Regular cardiac myocyte (primary cell): ENCODE measurements at places on chromosomes 16 and 17. TPM values are rescaled to one million over a fixed set of nuclear protein-coding genes. Genes with fewer than 3 reads are reported as not detected.

The COX10 gene
- 11.6 and 13.6 TPM in 2 replicates for total RNA-seq

The TMEM132E gene
- total RNA-seq, result under 0.01 TPM in 1 of 2 replicates, not detected in the other

The TNFSF12 gene
- total RNA-seq, result 3.6 and 14.1 TPM in 2 replicates

The MSLN gene
- under 0.01 TPM in 1 of 2 replicates, not detected in the other for total RNA-seq

The CCDC40 gene
- 2.5 and 2.7 TPM in 2 replicates for total RNA-seq

The C16orf96 gene
- under 0.01 TPM in 2 replicates for total RNA-seq

The CMTM1 gene
- total RNA-seq, result 2.1 and 2.5 TPM in 2 replicates

The CD300LB gene
- not detected in 2 replicates for total RNA-seq

The PRSS33 gene
- total RNA-seq, result not detected in 2 replicates

The KCNJ2 gene
- 3.9 and 7.3 TPM in 2 replicates for total RNA-seq

The CCL3 gene
- 0.56 TPM in 1 of 2 replicates, not detected in the other for total RNA-seq

The SPHK1 gene
- 63.7 and 160 TPM in 2 replicates for total RNA-seq

The NPTX1 gene
- total RNA-seq, result 5.6 and 8.4 TPM in 2 replicates

The RPTOR gene
- 16.6 and 19.7 TPM in 2 replicates for total RNA-seq

The GDPD3 gene
- 0.56 and 0.77 TPM in 2 replicates for total RNA-seq

The TSR1 gene
- total RNA-seq, result 66.0 and 100 TPM in 2 replicates

The RGS11 gene
- 0.38 and 2.3 TPM in 2 replicates for total RNA-seq

The LITAFD gene
- not detected in 2 replicates for total RNA-seq

The ZP2 gene
- total RNA-seq, result not detected in 2 replicates

The RBFOX1 gene
- not detected in 2 replicates for total RNA-seq

The BAIAP3 gene
- 0.38 and 0.56 TPM in 2 replicates for total RNA-seq

The ATP1B2 gene
- not detected in 2 replicates for total RNA-seq

The SLC5A2 gene
- total RNA-seq, result under 0.01 and 0.19 TPM in 2 replicates

The KRTAP1-5 gene
- total RNA-seq, result 1.9 and 5.1 TPM in 2 replicates

The RBBP6 gene
- total RNA-seq, result 12.5 and 15.8 TPM in 2 replicates

The SLFN14 gene
- total RNA-seq, result not detected in 2 replicates

The NEURL4 gene
- 12.7 and 23.8 TPM in 2 replicates for total RNA-seq

The RNF112 gene
- 0.58 and 0.85 TPM in 2 replicates for total RNA-seq

The TMEM235 gene
- total RNA-seq, result not detected in 2 replicates

The ZC3H7A gene
- total RNA-seq, result 25.5 and 30.2 TPM in 2 replicates

The BRIP1 gene
- total RNA-seq, result 5.4 and 13.0 TPM in 2 replicates

The ACE gene
- total RNA-seq, result 1.2 and 2.5 TPM in 2 replicates

The NEUROD2 gene
- not detected in 2 replicates for total RNA-seq

The SLC38A8 gene
- total RNA-seq, result not detected in 2 replicates

The CACNG1 gene
- not detected in 2 replicates for total RNA-seq

The HBQ1 gene
- total RNA-seq, result 0.19 TPM in 1 of 2 replicates, not detected in the other

The RAB37 gene
- total RNA-seq, result under 0.01 and 0.19 TPM in 2 replicates

The MXRA7 gene
- 267 and 920 TPM in 2 replicates for total RNA-seq

The MGAT5B gene
- 0.28 and 0.38 TPM in 2 replicates for total RNA-seq

The AGRP gene
- not detected in 2 replicates for total RNA-seq

The SEC14L5 gene
- 0.28 TPM in 1 of 2 replicates, not detected in the other for total RNA-seq

The SLC4A1 gene
- total RNA-seq, result not detected in 2 replicates

The GAST gene
- total RNA-seq, result not detected in 2 replicates

The BCL6B gene
- total RNA-seq, result 0.19 and 0.56 TPM in 2 replicates

The SBK1 gene
- total RNA-seq, result not detected in 2 replicates

The KRTAP4-6 gene
- not detected in 2 replicates for total RNA-seq

The CTRB2 gene
- total RNA-seq, result not detected in 2 replicates

The LRRC46 gene
- total RNA-seq, result 0.19 TPM in 1 of 2 replicates, not detected in the other

The ABCA9 gene
- 17.8 and 70.2 TPM in 2 replicates for total RNA-seq

The TRPV3 gene
- 0.77 and 2.0 TPM in 2 replicates for total RNA-seq

The RPGRIP1L gene
- 15.3 and 15.5 TPM in 2 replicates for total RNA-seq

The GID4 gene
- total RNA-seq, result 5.4 and 9.0 TPM in 2 replicates

The RASD1 gene
- 0.77 and 1.7 TPM in 2 replicates for total RNA-seq

The NATD1 gene
- 1.7 and 2.8 TPM in 2 replicates for total RNA-seq

The CLEC19A gene
- under 0.01 TPM in 1 of 2 replicates, not detected in the other for total RNA-seq

The SPEM2 gene
- total RNA-seq, result not detected in 2 replicates

The HOXB4 gene
- 0.85 and 0.96 TPM in 2 replicates for total RNA-seq

The RNF157 gene
- total RNA-seq, result under 0.01 TPM in 2 replicates

The ARRB2 gene
- 2.1 and 3.9 TPM in 2 replicates for total RNA-seq

The CNGB1 gene
- total RNA-seq, result not detected in 2 replicates
